Adipose tissue (tissue), 3 donors: ENCODE measurements at places on chromosomes 5 and 9. TPM values are rescaled to one million over a fixed set of nuclear protein-coding genes. Genes with fewer than 3 reads are reported as not detected.

Gene ADAMTSL2
- 2.2 TPM for polyA plus RNA-seq

Gene MYMK
- not detected for polyA plus RNA-seq

Gene SPTAN1
- 41.2 TPM for polyA plus RNA-seq

Gene DPP7
- 132 TPM for polyA plus RNA-seq

Gene SPATA31D3
- not detected for polyA plus RNA-seq
